ENCODE measurements at places on chromosomes 2 and 18.

- DNase-seq: no peak
Measured at GRCh38 chr18:29651122-29651680, 1391.3 kb downstream of the DSC3 start.

- DNase-seq: no peak
Measured at GRCh38 chr2:150630587-150631235, 143.2 kb upstream of the RND3 start.

- DNase-seq: no peak
Measured at GRCh38 chr18:22521026-22521707, 103.5 kb upstream of the CTAGE1 start.

DNA sequence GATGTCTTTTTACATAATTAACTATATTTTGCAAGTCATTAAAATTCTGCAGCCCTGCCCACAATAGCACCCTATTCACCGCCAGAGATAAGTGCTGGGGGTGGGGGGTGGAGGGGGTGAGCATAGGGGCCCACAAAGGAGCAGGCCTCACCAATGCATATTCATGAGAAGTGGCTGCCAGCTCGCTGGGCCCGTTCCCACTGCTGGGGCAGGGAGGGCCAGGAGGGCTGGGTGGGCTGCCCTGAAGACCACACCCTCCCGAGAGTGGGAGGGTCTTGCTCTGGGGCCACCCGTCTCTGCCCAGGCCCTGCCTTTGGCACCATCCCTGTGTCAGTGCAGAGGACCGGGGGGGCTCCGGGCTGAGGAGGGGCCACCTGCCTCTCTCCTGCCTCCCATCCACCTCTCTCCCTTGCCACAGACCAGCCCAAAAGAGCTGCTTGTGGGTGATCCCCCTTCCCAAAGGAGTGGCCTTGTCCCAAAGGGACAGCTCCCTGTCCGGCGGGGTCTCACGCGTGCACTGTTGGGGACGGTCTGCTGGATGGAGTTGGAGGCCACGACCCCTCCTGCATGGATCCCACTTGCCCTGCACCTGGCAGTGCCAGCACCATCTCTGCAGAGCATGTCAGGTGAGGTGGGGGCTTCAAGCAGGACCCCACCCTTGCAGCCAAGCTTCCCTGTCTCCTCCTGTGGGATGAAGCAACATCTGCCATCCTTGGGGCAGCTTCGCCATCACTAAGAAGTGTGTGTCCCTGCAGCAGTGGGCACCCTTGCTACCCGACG lies 138.8 kb upstream of the GPC1 start:
- DNase-seq: no peak

- no peak for DNase-seq
Measured at GRCh38 chr2:236257575-236257974, 6.6 kb downstream of the ASB18 start.
